ENCODE measurements at places on chromosomes 7 and 10.

DNA sequence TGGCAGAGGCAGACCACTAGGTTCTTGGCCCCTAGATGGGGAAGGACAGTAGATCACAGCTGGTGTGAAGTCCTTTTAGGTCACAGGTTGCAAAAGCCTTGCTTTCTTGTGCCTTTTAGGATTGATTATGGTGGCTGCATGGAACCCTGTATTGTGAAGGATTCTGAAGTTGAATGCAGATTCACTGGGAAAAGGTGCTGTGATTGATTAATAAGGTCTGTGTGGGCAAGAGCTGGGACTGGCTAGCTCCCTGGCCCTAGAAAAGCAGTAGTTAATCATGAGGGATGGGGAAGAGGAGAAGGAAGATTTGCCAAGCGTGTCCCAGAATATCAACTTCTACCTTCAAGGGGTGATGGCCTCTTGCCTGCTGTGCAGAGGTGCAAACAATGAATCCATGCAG, 105.5 kb downstream of the CDH23 start:
- H3K27ac ChIP-seq, result no peak overlapping the region
- H3K4me3 ChIP-seq, result no peak overlapping the region
- H3K27me3 ChIP-seq, result peaks cover 8% of the 10 kb centered on the region
- no peaks in the 10 kb centered on the region for H3K36me3 ChIP-seq
- DNase-seq, result no peak

DNA sequence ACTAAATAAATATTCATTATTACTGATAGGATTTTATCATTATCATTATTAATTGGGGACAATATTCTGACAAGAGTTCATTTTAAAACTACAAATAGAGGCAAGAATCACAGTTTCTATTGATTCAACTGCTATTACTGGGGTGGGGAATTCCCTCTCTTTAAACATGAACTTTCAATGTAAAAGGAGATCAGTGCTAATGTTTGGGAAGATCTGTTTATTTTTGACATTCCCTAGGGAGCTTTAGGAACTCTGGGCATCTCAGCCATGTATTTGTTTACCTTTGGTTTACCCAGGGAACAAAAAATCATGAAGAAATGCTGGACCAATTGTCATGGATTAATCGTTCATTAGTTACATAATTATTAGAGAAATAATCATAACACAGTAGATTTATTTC, 443.2 kb upstream of the AKR1E2 start:
- no peak for DNase-seq
- no peaks in the 10 kb centered on the region for H3K36me3 ChIP-seq
- no peaks in the 10 kb centered on the region for H3K27me3 ChIP-seq
- no peaks in the 10 kb centered on the region for H3K4me1 ChIP-seq
- H3K27ac ChIP-seq, result no peak overlapping the region

GRCh38 chr10:78770167-78771090, 298.3 kb upstream of the ZMIZ1 start:
- H3K36me3 ChIP-seq, result no peaks in the 10 kb centered on the region
- H3K27me3 ChIP-seq, result no peaks in the 10 kb centered on the region
- H3K4me3 ChIP-seq, result no peak overlapping the region
- no peaks in the 10 kb centered on the region for H3K4me1 ChIP-seq
- DNase-seq, result no peak

DNA sequence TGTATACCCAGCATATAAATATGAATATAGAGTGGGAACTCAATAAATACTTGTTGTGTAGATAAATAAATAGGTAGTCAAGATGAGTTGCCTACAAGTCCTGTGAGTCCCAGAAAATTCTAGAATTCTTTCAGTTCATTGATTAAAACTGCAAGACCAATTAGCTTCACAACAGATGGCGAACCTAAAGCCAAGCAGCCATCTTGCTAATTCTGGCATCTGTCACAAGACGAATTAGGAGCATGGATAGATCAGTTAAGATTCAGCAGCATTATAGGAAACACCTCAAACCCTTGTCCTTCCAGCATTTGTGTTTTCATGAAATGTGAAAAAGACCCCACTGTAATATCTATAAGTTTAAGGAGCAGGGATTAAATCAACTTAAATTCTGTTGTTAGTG, 552.7 kb downstream of the MAGI2 start:
- H3K27ac ChIP-seq, result no peak overlapping the region
- DNase-seq, result no peak
- H3K36me3 ChIP-seq, result no peaks in the 10 kb centered on the region
- H3K4me3 ChIP-seq, result no peak overlapping the region
- H3K4me1 ChIP-seq, result peaks cover 9% of the 10 kb centered on the region
